H1 (cell line): ENCODE measurements at places on chromosomes 3 and 15.
A peak's percentile ranks its signal among the peaks of the same experiment; 100 is the strongest.

GRCh38 chr15:76176487-76177085 lies 116.8 kb downstream of the TMEM266 start:
- H3K4me3 ChIP-seq, result no peak overlapping the region
- H3K4me1 ChIP-seq, result no peaks in the 10 kb centered on the region
- no peaks in the 10 kb centered on the region for H3K27me3 ChIP-seq
- H3K27ac ChIP-seq, result no peak overlapping the region
- DNase-seq, result no peak

- no peaks in the 10 kb centered on the region for H3K36me3 ChIP-seq
- no peaks in the 10 kb centered on the region for H3K4me1 ChIP-seq
- DNase-seq, result no peak
- H3K27me3 ChIP-seq, result no peaks in the 10 kb centered on the region
- H3K27ac ChIP-seq, result no peak overlapping the region
Observed at GRCh38 chr3:190265126-190265525, 57.1 kb downstream of the CLDN1 start.

- no peak overlapping the region for H3K4me3 ChIP-seq
- H3K4me1 ChIP-seq, result no peaks in the 10 kb centered on the region
- no peak for DNase-seq
- no peak overlapping the region for H3K27ac ChIP-seq
- no peaks in the 10 kb centered on the region for H3K27me3 ChIP-seq
- H3K36me3 ChIP-seq, result peaks cover 20% of the 10 kb centered on the region; the same call in 1 of the 2 replicates
Observed at GRCh38 chr3:49377483-49377882, 19.3 kb upstream of the GPX1 start.

DNA sequence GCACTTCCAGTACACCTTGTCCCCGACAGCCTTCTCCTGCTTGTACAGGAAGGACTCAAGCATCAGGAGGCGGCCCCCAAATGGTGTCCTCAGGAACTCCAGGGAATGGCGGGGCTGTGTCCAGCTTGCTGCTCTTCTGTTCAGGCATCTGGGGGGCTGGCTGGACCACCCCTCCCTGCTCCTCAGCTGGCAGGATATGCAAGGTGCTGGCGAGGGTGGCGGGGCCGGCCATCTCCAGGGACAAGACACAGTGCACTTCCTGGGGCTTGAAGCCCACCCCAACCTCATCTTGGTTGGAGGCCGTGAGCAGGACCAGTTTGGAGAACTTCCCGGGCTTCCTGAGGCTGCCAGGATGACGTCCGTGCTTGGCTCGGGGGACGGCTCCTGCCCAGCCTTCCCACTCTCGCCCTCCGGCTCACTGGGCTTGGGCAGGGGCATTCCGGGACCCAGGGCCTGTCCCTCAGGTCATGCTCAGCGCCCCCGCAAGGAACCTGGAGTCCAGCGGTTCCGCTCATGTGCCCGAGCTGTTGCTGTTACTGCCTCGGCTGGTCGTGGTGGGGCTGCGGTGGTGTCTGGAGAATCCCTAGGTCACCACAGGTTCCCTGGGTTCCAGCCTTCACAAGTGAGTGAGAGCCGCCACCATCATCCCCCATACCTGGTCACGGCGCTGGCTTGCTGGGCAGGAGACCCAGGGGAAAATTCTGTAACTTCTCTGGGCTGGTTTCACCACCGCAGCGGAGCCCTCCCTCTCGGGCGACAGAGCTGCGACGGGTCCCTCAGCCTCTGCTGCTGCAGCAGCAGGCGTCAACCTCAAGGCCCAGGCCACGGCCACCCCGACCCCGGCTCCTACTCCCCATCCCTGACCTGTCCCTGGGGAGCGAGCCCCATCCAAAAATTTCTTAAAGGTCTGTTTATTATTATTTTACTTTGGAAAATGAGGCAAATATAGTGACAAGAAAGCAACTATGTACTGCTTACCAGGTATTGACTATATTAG lies 82.8 kb upstream of the FXR1 start:
- H3K27me3 ChIP-seq, result no peaks in the 10 kb centered on the region
- no peak overlapping the region for H3K4me3 ChIP-seq
- no peak for DNase-seq
- no peaks in the 10 kb centered on the region for H3K4me1 ChIP-seq
- no peak overlapping the region for H3K27ac ChIP-seq

- H3K36me3 ChIP-seq, result no peaks in the 10 kb centered on the region
- H3K4me1 ChIP-seq, result no peaks in the 10 kb centered on the region
- no peaks in the 10 kb centered on the region for H3K27me3 ChIP-seq
- H3K4me3 ChIP-seq, result no peak overlapping the region
Observed at GRCh38 chr3:61118830-61119229, 132.4 kb downstream of the FHIT start.

GRCh38 chr3:122668930-122669730 lies 11.5 kb upstream of the PARP14 start:
- H3K4me1 ChIP-seq, result no peaks in the 10 kb centered on the region
- no peak for DNase-seq
- no peak overlapping the region for H3K4me3 ChIP-seq

DNA sequence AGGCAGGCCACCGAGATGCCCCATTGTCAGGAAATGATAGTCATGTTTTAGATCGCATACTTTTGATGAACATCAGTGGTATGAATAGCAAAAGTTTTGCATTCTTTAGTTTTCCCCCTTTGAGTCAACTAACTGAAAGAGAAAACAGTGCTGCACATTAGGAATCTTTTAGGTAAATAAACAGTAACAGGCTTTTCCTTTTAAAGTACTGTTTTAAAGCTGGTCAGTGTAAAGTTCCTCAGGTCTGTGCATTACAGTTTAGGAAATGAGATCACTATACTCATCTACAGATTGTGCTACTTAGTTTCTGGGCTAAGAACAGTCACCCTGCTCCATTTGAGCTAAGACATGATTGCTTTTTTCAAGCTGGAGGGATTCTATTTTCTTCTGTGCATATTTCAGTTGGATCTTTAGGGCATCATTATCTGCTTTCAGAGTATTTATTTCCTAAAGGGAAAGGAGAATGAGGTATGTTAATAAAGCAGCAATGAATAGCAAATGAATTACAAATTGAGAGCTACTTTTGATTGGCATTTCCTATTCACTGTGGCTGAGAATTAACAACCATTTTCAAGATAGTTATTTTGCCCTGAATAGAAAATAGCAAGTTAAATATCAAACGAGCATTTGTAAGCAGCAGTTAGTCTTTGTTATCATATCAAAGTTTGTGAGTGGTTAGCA lies 36.5 kb downstream of the FAM98B start:
- H3K27me3 ChIP-seq, result no peaks in the 10 kb centered on the region
- no peaks in the 10 kb centered on the region for H3K4me1 ChIP-seq
- no peak overlapping the region for H3K4me3 ChIP-seq

DNA sequence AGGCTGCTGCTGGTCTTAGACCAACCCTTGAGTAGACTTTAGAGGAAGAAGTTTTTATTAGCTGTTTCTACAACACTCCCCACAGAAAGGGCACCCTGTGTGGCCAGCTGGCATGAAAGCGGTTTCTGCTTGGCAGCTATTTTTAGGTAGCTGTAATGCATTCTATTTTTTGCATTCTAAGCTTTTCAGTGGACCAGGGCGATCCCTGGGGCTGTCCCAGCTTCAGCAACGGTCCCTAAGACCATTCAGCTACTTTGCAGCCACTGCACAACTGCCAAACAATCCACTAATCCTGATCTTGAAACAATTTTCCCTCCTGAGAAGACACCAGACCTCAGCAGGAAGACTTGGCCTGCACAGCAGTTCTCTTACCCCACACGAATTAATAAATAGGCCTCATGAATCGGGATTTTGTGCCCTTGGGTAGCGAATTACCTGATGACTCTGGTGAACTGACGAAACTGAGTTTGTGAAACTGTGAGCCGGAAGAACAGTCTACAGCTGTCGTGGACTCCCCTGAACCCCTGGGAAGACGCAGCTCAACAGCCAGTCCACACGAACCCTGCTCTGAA lies 14.6 kb upstream of the TFRC start:
- DNase-seq, result no peak
- no peaks in the 10 kb centered on the region for H3K36me3 ChIP-seq
- no peak overlapping the region for H3K4me3 ChIP-seq
- no peaks in the 10 kb centered on the region for H3K4me1 ChIP-seq

GRCh38 chr3:111968319-111969054 lies 10.3 kb upstream of the ABHD10 start:
- H3K36me3 ChIP-seq, result no peaks in the 10 kb centered on the region
- no peak overlapping the region for H3K4me3 ChIP-seq
- DNase-seq, result no peak
- no peak overlapping the region for H3K27ac ChIP-seq
- no peaks in the 10 kb centered on the region for H3K4me1 ChIP-seq

DNA sequence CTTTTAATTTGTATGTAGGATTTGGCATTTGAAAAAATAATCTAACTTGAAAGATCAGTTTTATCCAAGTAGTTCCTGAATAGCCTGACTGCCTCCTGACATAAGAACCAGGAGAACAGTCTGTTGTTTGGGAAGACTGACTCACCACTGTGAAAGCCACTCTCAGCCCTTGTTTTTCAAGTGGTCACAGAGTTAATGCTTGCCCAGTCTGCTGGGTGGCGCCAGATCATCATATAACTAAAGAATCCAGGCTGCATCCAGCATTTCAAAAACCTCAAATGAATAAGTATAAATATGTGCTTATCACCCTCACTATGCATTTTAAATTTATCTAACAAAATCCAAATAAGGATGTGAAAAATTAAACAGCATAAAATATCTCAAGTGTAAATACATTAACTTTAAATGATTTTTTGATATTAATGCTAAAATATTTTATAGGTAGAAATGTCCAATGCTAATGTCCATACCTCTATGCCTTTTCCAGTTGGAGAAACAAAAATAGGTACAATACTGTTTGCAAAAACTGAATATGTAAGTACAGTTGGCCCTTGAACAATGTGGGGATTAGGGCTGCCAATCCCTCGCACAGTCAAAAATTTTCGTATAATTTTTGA lies 26.9 kb upstream of the ZBBX start:
- DNase-seq, result peak; percentile 31
- H3K4me3 ChIP-seq, result no peak overlapping the region

DNA sequence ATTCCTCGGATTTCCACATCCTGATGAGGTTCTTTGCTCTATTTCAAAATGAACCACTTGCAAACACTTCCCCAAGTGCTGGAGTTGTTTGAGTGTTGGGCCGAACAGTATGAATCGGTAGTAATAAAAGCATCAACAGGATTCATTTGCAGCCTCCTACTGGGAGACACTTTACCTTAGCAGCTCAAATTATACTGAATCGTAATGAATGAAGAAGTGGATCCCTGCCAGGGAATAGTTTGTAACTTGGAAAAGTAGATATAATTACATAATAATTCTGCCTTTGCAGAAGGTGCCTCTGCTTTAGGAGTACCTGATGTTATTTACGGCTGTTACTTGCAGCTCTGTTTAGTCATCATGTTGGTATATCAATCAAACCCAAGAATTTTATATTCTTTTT lies 669.1 kb downstream of the CADM2 start:
- DNase-seq, result no peak
- H3K36me3 ChIP-seq, result no peaks in the 10 kb centered on the region
- peaks cover 2% of the 10 kb centered on the region; the same call in 1 of the 2 replicates for H3K4me1 ChIP-seq
- H3K27ac ChIP-seq, result no peak overlapping the region
- no peaks in the 10 kb centered on the region for H3K27me3 ChIP-seq

DNA sequence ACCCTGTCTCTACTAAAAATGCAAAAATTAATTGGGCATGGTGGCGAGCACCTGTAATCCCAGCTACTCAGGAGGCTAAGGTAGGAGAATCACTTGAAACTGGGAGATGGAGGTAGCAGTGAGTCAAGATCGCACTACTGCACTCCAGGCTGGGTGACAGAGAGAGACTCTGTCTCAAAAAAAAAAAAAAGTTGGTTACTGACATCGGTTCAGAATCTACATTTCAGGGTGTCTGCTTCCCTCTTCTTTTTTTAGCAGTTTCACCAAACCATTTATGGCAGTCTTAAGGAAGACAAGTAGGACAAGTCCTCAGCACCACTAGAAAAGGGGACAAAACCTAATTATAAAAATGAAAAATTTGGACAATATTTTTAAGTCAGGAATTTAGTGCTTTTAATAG lies 3.3 kb upstream of the USP4 start:
- no peaks in the 10 kb centered on the region for H3K27me3 ChIP-seq
- H3K27ac ChIP-seq, result no peak overlapping the region
- no peak for DNase-seq
- H3K4me1 ChIP-seq, result no peaks in the 10 kb centered on the region

GRCh38 chr15:69161079-69161877 lies 843 bp downstream of the GLCE start:
- H3K4me1 ChIP-seq, result peaks cover 1% of the 10 kb centered on the region
- DNase-seq, result no peak
- peak overlapping the region; percentile 87 for H3K4me3 ChIP-seq
- H3K27ac ChIP-seq, result no peak overlapping the region
- no peaks in the 10 kb centered on the region for H3K27me3 ChIP-seq

GRCh38 chr3:60086811-60087210 lies 1037.0 kb upstream of the CFAP20DC start:
- H3K27me3 ChIP-seq, result no peaks in the 10 kb centered on the region
- H3K4me3 ChIP-seq, result no peak overlapping the region
- no peak for DNase-seq
- no peaks in the 10 kb centered on the region for H3K4me1 ChIP-seq
- H3K36me3 ChIP-seq, result no peaks in the 10 kb centered on the region
- no peak overlapping the region for H3K27ac ChIP-seq

DNA sequence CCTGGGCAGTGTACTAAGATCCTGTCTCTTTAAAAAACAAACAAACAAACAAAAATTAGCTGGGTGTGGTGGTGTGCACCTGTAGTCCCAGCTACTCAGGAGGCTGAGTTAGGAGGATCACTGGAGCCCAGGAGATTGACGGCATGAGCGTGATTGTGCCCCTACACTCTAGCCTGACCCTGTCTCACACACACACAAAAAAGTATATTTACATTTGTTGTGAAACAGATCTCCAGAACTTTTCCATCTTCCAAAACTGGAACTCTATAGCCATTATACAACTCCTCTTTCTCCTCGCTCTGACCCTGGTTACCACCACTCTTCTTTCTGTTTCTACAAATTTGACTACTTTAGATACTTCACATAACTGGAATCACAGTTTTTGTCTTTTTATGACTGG lies 56.0 kb upstream of the CCNB2 start:
- H3K4me1 ChIP-seq, result no peaks in the 10 kb centered on the region
- DNase-seq, result no peak
- no peak overlapping the region for H3K27ac ChIP-seq
- no peaks in the 10 kb centered on the region for H3K27me3 ChIP-seq
